ENCODE measurements at places on chromosomes 6 and 20.

DNA sequence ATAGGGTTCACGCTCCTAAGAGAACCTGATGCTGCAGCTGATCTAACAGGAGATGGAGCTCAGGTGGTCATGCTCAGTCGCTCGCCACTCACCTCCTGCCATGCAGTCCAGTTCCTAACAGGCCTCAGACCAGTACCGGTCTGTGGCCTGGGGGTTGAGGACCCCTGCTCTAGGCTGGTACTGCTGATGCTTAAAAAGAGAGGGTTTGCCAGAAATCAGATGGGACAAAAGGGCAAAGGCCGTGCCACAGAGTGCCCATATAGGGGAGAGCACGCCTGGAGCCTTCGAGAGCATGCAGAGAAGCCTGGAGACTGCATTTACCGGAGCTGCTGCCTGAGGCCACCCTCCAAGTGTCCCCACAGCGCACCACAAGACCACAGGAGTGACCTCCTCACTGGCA is 75.5 kb downstream of the PTPN1 start:
- no peak for DNase-seq

DNA sequence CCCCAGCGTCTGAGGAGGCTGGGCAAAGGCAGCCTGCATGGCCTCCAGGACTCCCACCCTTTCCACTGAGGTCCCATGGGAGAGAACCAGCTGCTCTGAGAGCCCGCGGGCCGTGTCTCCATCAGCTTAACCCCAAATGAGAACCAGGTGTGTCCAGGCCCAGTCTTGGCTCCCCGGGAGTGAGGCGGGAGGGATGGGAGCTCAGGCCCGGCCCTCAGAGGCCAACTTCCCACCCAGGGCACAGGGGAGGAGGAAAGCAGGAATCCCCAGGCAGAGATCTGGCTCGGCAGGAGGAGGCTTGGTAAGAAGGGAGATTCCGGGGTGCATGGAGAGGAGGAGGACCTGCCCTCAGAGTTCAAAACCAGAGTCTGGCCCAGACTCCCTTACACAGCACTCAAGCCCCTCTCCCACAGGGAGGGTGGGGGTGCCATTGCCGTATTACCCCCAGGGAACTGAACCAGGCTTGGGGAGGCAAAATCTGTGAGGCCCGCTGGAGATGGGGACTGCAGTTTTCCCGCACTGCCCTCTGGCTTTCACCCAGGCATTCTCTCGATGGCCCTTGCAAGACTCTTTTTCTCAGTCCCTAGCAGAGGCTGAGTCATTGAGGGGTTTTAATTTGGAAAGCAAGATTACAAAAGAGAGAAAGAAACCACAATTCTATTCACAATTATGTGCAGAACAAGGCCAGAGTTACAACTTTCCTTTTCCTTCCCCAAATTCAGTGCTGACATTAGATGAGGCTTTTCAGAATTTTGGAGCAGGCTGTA is 17.1 kb downstream of the FOXF2 start:
- no peak for DNase-seq

DNA sequence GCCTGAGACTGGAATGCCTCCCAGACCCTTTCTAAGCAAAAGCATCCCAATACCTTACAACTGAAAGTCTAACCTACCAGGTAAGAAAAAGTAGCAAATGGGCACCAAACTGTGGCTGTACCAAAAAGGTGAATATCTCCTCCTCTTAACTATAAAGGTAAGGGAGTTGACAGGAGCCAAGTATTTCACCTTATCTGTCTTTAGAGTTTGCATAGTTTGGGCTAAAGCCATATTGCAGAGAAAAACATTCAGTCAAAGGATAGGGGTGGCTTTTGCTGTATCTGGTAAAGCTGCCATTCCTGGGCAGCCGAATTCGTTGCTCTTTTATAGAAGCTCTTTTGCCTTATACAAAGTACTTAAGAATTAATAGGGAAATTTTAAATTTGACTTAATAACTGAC is 38.1 kb downstream of the PHF3 start:
- DNase-seq = no peak

DNA sequence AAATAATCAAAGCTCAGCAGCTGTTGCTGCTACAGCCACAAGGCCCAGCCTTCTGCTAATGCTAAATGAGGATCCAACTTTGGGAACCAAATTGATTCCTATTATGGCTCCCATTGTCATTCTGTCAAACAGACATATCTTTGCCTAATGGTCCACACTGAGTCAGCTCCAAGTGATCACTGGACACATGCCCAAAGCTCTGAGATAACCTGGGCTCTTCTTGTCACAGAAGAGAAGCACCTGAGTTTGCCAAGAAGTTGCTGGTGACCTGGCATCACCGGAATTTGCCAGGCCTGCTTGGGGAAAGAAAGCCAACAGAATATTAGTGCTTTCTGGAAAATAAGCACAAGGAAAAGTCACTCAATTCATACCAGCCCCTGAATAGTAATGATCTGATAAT is 5.8 kb downstream of the TNFRSF21 start:
- DNase-seq = no peak

DNA sequence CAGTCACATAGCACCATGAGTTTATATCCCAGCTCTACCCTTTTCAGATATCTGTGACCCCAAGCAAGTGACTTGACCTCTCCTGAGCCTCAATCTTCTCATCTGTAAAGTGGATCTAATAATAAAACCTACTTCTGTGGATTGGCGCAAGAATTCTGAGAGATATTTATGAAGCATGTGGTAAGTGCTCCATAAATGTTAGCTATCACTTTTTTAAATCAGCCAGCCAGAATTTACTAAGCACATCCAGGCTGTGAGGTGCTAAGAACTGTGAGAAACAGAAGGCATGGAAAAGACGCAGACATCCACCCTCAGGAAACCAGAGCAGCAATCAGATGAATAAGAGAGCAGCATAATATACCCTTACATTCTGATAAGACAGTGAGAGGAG is 862 bp downstream of the C20orf96 start:
- DNase-seq = no peak

GRCh38 chr6:160789263-160790027 is 87.4 kb downstream of the PLG start:
- no peak for DNase-seq

GRCh38 chr20:50744143-50744792 is 12.9 kb downstream of the PARD6B start:
- no peak for DNase-seq

GRCh38 chr6:3697609-3698008 is 53.9 kb downstream of the PXDC1 start:
- DNase-seq = no peak

Measured in stimulated activated CD4-positive, alpha-beta T cell treated with anti-CD3 and anti-CD28 coated beads, Interleukin-1b, Interleukin-23, amount 100 ng/mL, for 1 hour (primary cell).